CD4-positive, alpha-beta memory T cell (primary cell): ENCODE measurements at places on chromosomes 1 and 21.
A peak's percentile ranks its signal among the peaks of the same experiment; 100 is the strongest.

DNA sequence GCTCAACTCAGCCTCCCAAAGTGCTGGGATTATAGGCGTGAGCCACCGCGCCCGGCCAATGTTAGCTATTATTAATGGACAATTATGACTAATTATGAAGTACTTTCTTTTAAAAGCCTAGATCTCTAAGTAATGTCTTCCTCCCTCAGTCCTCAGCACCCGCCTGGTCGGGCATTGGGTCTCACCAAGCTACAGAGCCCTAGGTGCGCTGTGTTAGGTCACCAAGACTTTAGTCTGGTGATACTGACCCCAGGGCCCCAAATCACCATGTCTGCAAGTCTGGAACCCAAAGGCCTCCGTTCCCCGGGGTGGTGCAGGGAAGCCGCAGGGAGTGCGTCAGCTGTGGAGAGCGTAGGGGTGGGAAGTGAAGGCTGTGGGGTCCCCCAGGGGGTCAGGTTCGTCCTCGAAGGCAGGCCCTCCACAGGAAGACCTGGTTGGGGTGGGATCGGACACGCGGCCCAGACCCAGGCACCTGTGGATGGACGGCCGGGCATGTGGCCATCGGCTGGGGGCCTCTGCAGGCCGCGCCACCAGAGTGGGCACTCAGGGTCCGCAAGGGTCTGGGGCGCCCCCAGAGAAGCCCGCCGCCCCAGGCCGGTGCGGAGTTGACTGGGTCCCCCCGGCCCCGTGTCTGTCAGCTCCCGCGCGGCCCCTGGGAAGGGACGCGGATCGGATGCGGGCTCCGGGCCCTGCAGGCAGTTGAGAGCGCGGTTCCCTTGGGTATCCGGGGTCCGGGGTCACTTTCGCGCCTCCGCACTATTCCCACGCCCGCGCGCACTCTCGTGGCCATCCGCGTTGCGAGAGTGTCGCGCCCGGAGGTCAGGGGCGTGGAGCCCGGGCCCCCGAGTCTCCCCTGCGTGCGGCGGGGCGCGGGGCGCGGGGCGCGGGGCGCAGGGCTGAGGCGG lies 710 bp upstream of the PDXK start:
- no peak for DNase-seq

GRCh38 chr1:160414881-160415280 lies 14.5 kb downstream of the VANGL2 start:
- DNase-seq, result no peak

DNA sequence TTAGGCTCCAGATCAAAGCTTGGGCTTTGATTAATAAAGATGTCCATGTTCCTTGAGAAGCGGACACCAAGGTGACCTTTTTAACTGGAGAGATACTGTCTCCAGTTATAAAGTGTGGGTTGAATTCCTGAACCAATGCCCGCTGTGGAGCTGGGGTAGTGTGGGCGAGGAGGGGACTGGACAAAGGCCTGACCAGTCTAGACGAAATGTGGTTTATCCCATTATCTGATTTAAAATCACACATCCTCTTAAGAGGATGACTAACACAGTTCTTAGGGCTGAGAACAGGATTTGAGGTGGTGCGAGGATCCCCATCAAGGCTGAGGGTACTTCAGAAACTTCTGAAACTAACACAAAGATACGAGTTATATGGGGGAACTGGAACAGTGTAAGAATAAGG lies 84.5 kb upstream of the GCLM start:
- DNase-seq, result no peak

DNA sequence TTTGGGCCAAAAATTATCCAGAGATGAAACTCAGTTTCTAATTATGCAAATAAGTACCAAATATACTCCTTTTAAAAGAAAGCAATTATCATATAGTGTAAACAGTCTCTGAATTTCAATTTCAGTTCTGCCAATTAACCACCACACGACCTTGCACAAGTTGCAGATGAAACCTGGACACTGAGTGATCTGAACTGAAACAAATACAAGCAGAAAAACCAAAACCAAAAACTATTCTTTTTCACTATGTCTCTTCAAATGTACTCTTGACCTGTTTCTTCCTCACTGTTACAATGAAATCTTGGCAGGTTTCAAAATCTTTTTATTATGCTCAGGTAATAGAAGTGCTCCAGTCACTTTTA lies 79.2 kb downstream of the TYW3 start:
- no peak for DNase-seq

- no peak for DNase-seq
Measured at GRCh38 chr1:3515774-3516480, 61.5 kb downstream of the ARHGEF16 start.

GRCh38 chr21:19981938-19982337 lies 1016.3 kb upstream of the NCAM2 start:
- no peak for DNase-seq

GRCh38 chr1:244801246-244801645 lies 34.2 kb upstream of the COX20 start:
- peak; percentile 41 for DNase-seq

GRCh38 chr1:204751883-204752687 lies 66.5 kb upstream of the LRRN2 start:
- DNase-seq, result no peak

DNA sequence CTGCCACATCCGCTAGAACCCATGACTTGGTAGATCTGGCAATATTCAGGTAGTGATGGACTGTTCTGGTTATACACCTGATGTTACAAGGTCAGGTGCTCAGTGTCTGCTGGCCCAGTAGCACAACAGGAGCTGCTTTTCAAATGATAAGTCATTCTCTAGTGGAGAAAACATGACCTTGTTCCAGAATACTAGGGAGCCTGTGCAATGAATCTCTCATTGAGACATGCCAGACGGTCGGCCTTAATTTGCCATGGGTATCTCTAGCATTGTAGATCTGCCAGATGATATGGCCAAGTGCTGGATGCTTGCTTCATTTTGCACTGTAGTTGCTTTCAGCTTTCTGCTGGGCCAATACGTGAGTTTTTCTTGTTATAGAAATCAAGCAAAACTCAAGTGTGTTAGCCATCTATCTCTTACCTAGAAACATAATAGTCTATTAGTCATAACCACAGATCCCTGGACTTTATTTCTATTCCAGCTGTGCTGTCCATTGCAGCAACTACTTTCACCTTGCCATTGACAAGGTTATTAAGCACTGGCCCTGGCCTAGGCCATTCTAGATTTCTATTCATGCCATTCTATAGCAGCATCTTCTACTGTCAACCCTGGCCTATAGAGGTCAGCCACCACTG lies 13.9 kb upstream of the CENPF start:
- no peak for DNase-seq

GRCh38 chr1:204255966-204256365 lies 42.2 kb upstream of the GOLT1A start:
- no peak for DNase-seq

GRCh38 chr1:115912116-115912515 lies 64.2 kb upstream of the SLC22A15 start:
- DNase-seq, result no peak

DNA sequence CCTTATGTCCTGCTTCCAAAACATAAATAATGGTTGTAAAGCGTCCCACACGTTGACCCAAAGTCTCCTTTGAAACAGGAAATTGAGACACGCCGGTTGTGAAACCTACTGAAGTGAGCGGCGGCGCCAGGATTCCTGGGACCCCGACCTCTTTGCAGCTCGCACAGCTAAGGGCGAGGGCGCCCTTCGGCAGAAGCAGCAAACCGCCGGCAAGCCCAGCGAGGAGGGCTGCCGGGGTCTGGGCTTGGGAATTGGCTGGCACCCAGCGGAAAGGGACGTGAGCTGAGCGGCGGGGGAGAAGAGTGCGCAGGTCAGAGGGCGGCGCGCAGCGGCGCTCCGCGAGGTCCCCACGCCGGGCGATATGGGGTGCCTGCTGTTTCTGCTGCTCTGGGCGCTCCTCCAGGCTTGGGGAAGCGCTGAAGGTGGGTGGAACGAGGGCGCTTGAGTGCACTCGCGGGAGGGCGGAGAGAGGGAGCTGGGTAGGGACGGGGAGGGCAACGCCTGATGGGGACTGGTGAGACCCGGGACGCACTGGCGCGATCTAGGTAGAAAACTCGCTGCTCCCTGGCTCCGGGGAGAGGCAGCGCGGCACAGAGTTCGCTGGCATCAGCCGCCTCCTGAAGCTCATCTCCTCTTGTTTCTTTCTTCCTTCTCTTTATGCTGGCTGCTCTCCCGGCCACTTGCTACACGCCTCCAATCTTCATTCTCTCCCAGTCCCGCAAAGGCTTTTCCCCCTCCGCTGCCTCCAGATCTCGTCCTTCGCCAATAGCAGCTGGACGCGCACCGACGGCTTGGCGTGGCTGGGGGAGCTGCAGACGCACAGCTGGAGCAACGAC lies at the start of gene CD1D:
Gene CD1D (plus strand): TSS at position 155 of the 836 bp plus-strand sequence. CDS start 207 bp downstream, at position 362.
- no peak for DNase-seq

DNA sequence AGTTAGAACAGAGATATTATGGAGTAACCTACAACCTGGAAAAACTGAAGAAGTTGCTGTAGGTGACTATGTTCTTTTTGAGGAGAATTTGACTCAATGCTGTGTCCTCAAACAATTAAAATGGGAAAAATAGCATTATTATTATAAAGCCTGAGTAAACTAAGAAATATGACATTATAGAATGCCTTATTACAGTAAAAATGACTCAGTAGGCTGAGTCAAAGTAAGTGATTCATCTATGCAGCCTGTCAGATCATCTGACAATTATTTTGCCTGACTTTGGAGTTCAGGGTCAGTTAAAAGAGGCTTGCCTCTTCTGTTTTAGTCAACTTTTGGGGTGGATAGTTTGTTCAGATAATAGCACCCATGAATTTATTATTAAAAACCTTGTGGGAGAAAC lies 150.8 kb upstream of the PTGFR start:
- no peak for DNase-seq

- DNase-seq, result no peak
Measured at GRCh38 chr21:19286876-19287275, 883.3 kb upstream of the TMPRSS15 start.

GRCh38 chr1:231240531-231240882 lies 505 bp upstream of the GNPAT start:
- DNase-seq, result no peak

DNA sequence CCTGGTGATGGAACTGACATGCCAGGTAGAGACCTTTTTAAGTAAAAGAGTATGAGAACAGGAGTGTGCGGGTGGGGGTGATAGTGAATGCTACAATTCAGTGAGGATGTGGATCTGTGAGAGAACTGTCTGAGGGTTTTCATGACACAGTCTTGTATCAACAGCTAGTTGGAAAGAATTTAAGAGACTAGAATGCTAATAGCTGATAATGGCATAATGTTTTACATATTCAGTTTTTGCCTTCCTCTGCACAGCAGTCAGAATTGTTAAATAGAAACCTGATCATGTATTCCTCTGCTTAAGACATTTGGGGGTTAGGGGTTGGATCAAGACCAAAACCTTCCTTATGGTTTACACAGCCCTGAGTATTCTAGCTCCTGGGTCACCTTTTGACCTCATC lies 152.8 kb upstream of the ZRANB2 start:
- no peak for DNase-seq

DNA sequence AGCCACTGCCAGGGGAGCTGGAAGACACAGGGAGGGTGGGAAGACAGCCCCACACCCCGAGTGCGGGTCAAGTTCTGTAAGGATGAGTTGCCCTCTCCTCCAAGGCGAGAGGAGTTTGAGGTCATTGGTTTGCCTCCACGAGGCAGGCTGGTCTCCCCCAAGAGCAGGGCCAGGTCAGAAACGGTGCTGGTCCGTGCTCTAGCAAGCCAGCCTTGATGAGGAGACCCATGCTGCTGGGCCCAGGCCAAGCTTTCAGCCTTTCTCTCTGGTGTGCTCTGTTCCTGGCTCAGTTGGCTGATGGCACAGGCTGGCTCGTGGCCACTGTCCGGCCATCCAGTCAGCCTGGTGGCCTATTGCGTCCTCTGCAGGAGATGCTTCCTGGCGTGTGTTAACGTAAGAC lies 12.0 kb upstream of the PCBP3 start:
- DNase-seq, result no peak

GRCh38 chr1:39370602-39371001 lies 120.8 kb upstream of the BMP8A start:
- DNase-seq, result no peak

GRCh38 chr1:106517224-106517623 lies 539.2 kb upstream of the PRMT6 start:
- DNase-seq, result no peak

GRCh38 chr1:160061369-160062229 lies 8.4 kb downstream of the KCNJ10 start:
- no peak for DNase-seq

DNA sequence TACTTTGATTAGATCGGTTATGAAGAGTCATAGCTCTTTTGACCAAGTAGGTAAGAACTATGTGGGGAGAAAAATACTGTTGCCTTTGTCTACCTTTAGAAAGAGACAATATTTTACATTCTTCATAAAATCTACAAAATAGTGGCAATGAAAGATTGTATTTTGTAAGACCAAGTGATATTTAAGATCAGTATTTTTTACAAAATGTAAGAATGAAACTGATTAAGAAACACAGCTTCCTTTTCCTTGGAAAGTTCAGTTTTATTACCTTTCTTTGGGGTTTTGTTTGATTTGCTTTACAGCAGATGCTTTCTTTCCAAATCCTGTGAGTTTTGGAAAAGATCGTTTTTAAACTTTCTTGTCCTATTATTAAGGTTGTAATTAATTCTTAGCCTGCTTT lies 69.8 kb downstream of the SLC35A3 start:
- DNase-seq, result no peak

GRCh38 chr1:220754212-220754917 lies 6.2 kb downstream of the MTARC2 start:
- DNase-seq, result no peak

DNA sequence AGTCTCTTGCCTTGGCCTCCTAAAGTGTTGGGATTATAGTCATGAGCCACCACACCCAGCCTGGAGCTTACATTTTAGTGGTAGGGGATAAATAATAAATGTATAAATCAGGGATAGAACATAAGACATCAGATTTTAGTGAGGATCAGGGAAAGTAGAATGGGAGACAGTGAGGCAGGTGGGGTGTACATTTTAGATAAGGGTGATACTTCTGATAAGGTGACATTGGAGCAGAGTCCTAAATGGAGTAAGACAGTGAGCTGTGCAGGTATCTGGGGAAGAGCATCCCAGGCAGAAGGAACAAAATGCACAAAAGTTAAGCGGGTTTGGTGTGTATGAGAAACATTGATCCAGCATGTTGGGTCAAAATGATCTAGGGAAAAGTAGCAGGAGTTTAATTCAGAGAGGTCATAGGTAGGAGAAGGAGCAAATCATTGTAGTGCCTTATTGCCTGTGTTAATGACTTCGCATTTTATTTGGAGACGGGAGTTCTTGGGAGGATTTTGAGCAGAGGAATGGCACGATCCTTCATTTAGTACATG lies 11.1 kb downstream of the EPB41 start:
- DNase-seq, result no peak

GRCh38 chr21:29481641-29482040 lies 182.9 kb downstream of the BACH1 start:
- DNase-seq, result no peak

- peak; percentile 31 for DNase-seq
Measured at GRCh38 chr1:155127105-155127966, at the start of gene EFNA1. EFNA1 (plus strand) TSS chr1:155127876; CDS start chr1:155127978, 102 bp downstream.

DNA sequence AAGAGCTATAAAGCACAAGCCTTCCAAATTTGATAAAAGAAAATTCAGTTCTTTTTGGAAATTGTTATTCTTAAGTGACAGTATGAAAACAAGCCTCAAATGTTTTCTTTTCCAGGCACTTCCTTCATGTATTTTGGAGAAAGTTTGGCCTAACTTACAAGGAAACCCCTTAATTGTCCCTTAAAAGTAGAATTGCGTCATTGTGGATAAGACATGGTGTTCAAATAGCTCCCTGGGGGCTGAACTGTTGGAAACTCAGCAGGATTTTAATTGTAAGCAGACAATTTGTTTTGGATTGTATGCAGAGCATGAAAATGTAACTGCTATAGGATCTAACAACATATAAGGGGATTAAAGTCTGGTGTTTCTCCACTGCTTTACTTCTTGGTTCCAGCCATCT lies 35.4 kb upstream of the FGGY start:
- no peak for DNase-seq

- DNase-seq, result no peak
Measured at GRCh38 chr21:35724156-35724555, 336.2 kb downstream of the SETD4 start.
